ENCODE measurements at places on chromosomes 7 and 10. TPM values are rescaled to one million over a fixed set of nuclear protein-coding genes. Genes with fewer than 3 reads are reported as not detected.

ARHGEF35 gene
- 14.9 TPM for total RNA-seq

UPK3BL2 gene
- 12.1 TPM for total RNA-seq

MYH16 gene
- total RNA-seq = not detected

C7orf33 gene
- not detected for total RNA-seq

SKIDA1 gene
- total RNA-seq = 9.7 TPM

All from mesothelial cell of epicardium (in vitro differentiated cells).